Posterior vena cava (tissue), 2 donors: ENCODE measurements at places on chromosomes 6 and 20. TPM values are rescaled to one million over a fixed set of nuclear protein-coding genes. Genes with fewer than 3 reads are reported as not detected.

DNA sequence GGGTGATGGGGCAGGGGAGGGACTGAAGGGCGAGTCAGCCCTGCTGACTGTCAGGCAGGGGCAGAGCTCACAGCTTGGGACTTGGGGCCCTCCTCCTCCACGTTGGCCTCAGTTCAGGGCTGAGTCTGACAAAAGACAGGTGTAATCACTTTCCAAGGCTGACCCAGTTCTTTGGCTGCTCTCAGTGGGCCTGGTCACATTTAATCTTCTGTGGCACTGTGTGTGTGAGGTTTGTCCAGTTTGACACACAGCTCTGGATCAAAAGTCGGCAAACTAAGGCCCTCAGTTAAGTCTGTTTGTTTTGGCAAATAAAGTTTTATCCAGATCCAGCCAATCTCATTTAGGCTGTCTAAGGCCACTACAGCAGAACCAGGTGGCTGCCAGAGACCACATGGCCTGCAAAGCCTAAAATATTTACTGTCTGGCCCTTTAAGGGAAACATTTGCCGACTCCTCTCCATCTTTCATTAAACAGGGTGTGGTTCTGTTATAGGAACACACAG, 5.1 kb upstream of the MAP1LC3A start:
- no peak for DNase-seq

- DNase-seq: no peak
These were observed 27.1 kb downstream of the AGPAT4 start for GRCh38 chr6:161246725-161247124.

- DNase-seq: no peak
These were observed 97.8 kb downstream of the TNFAIP3 start for GRCh38 chr6:137964876-137965275.

GRCh38 chr6:149190224-149190831, 127.2 kb upstream of the TAB2 start:
- no peak for DNase-seq

The FAM184A gene
- total RNA-seq: 4.5 TPM

The TP53TG5 gene
- 1.4 TPM for total RNA-seq
